ENCODE measurements at places on chromosomes 16 and 17.

DNA sequence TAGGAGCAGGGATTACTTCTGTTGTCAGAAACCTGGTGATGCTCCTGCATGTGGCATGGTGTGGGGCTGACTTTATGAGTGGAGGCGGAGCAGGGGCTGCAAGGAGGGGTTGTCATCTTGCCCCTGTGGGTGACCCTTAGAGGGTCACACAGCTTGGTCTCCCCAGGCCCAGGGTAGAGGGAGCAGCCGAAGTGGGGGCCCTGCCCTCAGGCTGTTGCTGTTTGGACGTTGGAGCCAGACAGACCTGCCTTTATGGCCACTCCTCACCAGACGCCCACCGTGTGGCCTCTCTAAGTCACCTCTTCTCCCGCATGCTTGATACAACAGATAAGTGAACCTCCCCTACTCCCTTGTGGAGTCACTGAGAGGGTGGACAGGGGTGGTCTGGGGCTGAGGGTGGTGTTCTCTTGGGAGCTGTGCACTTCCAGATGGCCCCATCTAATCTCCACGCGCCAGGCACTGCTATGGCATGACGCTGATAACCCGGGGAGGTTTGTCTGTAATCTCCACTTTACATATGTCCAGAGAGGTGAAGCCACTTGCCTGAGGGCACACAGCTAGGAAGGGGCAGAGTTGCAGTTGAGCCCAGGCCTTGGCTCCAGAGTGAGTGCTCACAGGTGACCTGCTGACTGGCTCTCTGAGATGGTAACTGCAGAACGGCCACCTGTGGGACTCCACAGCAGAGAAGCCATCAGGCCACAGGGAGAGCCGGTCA is 10.0 kb downstream of the MAP2K3 start:
- DNase-seq: peak; percentile 96

- DNase-seq: no peak
These were observed 42.5 kb downstream of the CREBBP start for GRCh38 chr16:3837851-3838586.

- DNase-seq: peak; percentile 61
These were observed 30.8 kb downstream of the FA2H start for GRCh38 chr16:74743668-74744299.

DNA sequence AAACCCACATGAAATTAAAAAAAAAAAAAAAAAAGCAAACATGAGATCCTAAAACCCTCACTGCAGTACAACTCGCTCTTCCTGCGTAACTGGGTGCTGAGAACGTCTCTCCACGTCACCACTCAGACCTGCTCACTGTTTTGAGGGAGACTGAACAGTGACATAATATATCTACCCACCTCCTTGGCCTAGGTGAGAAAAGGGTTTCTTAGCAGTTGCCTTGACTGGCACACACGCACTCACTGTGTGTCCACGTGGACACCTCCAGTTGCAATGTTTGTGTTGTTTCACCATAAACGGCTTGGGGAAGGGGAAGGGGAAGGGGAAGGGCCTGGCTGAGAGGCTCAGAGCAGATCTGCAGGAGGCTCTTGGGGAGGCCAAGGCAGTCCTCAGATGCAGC is 32.0 kb downstream of the FANCA start:
- no peak for DNase-seq

GRCh38 chr17:51335006-51335590 is 74.8 kb downstream of the UTP18 start:
- DNase-seq: no peak

GRCh38 chr16:49531931-49532840 is 158.6 kb downstream of the C16orf78 start:
- no peak for DNase-seq
